ENCODE measurements at places on chromosomes 3 and 15. TPM values are rescaled to one million over a fixed set of nuclear protein-coding genes. Genes with fewer than 3 reads are reported as not detected.

The RABL3 gene
- total RNA-seq: 17.3 TPM

The GPR149 gene
- not detected for total RNA-seq

The CCDC13 gene
- 0.90 TPM for total RNA-seq

The GASK1A gene
- 0.75 TPM for total RNA-seq

DNA sequence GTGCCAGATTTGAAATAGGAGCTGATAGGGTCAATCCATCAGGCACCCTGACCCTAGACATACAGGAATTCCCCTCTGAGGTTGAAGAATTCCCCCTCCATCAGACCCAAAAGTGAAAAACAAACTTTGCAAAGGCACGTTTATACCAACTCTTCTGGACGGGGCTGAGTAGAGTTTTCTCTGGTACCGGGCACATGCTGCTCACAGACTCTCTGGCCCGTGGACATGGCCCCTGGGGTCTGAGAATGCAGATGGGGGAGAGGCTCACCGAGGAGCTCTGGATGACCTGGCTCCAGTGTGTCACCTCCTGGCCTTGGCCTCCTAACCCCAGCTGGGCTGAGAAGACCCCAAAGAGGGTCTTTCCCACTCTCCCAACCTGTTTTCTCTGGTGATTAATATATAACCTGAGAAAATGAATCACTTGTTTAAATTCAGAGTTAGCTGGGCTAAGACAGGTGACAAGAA lies 11.2 kb upstream of the LIPC start:
- DNase-seq: no peak

- no peak for DNase-seq
These were observed 42.0 kb upstream of the MEIS2 start for GRCh38 chr15:37142371-37142770.

DNA sequence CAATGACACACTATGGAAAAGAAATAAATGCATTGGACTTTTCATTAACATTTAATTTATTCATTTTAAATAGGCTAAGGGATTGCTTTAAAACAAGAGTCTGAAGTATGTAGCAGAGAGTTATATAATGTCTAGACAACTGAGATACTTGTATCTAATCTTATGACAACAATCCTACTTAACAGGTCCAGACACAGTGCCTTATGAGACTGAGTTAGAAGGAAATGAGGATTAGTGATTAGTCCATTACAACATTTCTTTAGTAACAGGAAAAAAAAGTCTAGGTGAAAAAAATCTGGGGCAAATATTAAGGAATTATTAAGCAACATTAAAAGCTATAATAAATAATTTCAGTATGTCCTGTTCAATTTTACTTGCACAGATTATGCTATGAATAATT lies 140.6 kb downstream of the MEIS2 start:
- DNase-seq: no peak

DNA sequence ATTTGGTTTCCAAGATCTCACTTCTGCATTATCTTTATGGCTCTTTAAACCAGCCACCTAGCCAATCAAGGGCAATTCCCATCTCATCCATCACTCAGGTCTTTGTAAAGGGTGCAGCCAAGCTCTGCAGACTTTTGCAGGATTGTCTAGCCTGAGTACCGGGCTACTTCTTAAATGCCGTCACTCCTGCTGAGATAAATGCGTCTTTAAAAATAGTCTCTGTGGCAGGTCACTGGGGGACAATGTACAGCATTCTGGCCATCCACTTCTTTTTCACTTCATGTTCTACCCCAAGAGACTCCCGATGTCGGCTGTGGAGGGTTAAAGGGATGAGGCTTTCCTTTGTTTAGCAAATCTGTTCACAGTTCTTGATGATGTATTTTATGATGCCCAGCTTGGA lies 194.7 kb downstream of the SV2B start:
- DNase-seq: no peak

GRCh38 chr15:74060251-74060650 lies 22.1 kb downstream of the GOLGA6A start:
- DNase-seq: no peak

DNA sequence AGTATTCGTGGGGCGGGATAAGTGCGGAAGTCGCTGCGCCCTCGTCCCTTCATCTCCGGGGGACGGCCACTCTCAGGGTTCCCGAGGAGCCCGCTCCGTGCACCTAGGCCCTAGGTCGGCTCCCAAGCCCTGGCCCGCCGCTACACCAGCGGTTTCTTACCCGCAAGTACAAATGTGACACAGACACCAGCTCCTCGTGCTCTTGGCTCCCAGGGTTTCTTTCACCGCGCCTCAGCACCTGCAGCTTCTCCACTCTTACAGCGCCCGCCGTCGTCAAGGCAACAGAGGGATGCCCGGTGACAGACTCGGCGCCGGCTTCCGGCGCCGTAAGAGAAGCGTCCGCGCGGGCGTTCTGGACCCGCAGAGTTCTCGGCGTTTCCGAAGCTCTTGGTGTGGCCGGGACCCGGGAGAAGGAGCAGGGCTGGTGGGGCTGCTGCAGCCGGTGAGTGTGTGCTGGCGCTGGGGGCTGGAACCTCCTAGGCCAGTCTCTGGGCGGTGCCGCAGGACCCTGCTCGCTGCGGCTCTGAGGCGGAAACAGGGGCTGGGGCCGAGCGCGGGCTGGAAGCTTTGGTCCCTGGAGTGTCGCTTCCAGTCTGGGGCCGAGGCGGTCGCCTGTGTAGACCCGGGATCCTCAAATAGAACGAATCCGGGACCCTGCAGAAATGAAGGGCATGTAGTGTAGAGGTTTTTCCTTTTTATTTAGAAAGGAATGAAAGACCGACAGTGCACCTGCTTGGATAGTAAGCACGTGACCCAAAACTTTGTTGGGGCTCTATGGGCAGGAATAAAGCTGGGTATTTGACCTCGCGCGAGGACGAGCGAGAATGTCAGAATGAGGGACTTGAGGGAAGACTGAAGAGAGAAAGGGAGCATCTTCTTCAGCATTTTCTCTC lies 155.4 kb upstream of the GOLGA6L4 start:
- peak; percentile 23 for DNase-seq

DNA sequence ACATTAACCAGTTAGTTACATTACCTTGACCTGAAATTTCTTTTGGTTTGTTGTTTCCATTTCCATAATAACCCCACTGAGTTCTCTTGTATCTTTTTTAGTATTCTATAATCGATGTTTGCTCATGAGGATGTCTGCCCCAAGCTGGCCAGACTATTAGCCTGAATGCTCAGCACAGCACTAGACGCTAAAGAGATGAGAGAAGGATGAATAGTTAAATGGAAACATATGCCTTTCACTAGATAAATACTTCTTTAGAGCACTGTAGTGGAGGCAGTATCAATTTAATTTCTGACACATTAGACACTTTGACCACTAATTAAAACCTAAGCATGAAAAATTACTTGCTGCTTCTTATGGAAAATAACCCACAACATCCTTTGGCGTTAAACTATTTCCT lies 654.9 kb upstream of the KCNMB2 start:
- DNase-seq: no peak

GRCh38 chr15:74780523-74781430 lies 1.1 kb upstream of the CSK start:
- DNase-seq: no peak

DNA sequence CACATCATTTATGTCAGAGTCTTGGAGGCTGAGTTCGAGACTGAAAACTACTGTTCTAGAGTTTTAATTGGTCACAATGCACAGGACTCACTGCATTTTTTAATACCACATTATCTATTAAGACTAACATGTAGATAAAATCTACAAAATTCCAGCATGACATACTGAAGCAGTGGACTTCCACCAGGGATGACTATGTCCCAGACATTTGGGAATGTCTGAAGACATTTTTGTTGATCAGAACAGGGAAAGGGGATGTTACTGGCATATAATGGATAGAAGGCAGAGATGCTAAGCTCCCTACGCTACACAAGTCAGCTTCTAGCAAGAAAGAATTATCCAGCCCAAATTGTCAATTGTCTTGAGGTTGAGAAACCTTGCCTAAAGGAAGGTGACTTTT lies 419.0 kb upstream of the TGFBR2 start:
- no peak for DNase-seq

DNA sequence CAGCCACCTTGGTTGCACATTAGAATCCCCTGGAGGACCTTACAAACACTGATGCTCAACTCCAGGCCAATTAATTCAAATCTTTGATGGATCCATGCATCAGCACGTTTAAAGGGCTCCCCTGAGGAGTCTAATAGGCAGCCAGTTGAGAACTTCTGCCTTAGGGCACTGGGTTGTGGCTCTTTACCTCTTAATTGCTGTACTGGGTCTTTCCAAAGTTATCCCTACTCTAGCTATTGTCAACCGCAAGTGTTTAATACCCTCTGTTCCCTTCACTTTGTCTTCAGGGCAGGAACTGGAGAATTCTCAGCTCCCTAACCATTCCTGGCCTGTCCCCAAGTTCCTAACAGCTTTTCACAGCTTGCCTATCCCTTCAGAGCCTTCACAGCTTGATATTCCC lies 15.0 kb upstream of the FAM174B start:
- no peak for DNase-seq

- DNase-seq: no peak
These were observed 37.8 kb downstream of the AQP9 start for GRCh38 chr15:58175955-58176354.

GRCh38 chr15:88307344-88307743 lies 50.8 kb upstream of the NTRK3 start:
- no peak for DNase-seq
